ENCODE measurements at places on chromosomes 11 and 22.
A peak's percentile ranks its signal among the peaks of the same experiment; 100 is the strongest.

DNA sequence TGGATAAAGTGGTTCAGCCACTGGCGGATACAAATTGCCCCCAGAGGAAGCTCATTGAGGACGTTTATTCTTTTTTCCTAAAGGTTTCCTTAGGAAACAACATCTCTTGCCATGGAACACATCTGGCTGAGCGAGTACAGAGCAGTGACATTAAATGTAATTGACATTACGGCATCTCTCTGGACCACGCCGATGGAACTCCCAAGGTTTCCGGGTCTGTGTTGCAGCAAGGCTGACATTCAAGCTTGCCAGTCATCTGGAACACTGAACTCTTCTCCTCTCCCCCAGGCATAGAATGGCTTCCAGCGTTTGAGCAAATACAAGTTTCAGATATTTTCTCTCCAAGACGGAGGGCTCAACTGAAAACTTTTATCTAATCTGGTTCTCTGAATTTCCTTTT, 42.1 kb downstream of the CLMP start:
- DNase-seq, result no peak

- no peak for DNase-seq
Measured at GRCh38 chr11:64099436-64099835, 63.7 kb downstream of the FLRT1 start.

- DNase-seq, result no peak
Measured at GRCh38 chr11:75154646-75155569, 4.0 kb downstream of the SLCO2B1 start.

GRCh38 chr11:16160146-16160545, 196.2 kb downstream of the SOX6 start:
- no peak for DNase-seq

GRCh38 chr11:105937738-105938137, 84.3 kb downstream of the MSANTD4 start:
- DNase-seq, result no peak

GRCh38 chr11:121586750-121587149, 134.0 kb upstream of the SORL1-AS1 start:
- no peak for DNase-seq

DNA sequence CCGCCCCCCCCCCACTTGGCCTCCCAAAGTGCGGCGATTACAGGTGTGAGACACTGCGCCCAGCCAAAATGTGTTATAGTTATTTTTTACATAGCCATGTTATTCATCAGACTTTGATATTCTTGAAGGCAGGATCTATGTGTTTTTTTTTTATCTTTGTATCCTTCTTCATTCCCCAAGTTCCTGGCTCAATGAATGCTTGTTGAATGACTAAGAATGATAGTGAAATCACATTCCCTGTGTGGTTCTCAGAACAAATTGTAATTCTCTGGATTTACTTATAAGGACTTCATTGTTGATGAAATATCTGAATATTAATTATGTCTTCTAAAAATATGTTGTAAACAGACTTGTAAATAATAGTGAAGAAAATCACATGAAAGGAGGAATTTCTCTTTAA, 33.5 kb downstream of the MMP7 start:
- no peak for DNase-seq

DNA sequence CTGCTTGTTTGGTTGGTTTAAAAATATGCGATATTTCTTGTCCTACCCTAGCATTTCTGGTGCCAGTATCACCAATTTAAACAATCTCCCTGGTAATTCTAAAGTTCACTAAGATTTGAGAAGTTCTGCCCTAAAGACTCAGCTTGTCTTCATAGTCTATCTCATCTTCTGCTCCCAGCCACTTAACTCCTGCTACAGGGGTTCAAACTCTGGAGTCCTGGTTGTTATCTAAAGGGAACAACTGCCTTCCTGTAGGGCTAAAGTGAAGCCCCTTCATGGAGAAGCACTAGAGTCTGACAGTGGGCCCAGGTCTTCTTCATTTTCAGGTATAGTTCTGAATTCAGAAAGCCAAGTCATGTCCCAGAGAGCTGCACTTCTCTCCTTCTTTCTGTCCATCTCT, 73.2 kb downstream of the CTNND1 start:
- no peak for DNase-seq

- DNase-seq, result no peak
Measured at GRCh38 chr11:120675171-120675570, 163.6 kb downstream of the GRIK4 start.

DNA sequence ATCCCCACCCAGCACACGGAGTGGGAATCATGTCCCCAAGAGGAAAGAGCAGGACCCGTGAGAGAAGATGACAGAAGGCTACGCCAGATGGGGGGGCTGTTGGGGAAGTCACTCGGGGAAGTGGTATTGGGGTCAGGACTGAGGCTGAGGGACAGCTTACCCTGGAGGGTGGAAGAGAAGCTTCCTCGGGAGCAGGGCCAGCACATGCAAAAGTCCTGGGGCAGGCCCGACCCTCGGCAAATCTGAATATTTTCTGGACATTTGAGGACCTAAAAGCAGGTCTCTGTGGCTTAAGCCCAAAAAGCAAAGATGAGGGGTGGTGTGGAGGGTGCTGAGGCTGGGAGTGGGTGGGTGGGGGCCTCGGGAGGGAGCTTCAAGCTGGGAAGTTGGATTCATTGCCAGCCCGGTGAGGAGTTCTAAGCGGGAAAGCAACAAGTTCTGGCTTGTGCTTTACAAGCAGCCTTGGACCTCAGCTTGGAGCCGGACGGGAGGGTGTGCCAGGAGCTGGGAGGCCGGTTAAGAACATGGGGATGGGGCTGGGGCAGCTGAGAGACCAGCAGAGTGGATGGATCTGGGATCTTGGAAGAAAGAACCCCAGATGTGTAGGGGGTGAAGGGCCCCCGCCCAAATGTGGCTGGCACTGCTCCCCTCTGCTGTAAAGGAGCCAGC, 34.9 kb downstream of the GRAMD4 start:
- no peak for DNase-seq

GRCh38 chr11:114416441-114416961, 16.0 kb downstream of the RBM7 start:
- DNase-seq, result no peak

- DNase-seq, result no peak
Measured at GRCh38 chr11:10568486-10568941, at the start of gene LYVE1. Gene LYVE1, minus strand, starts transcription at chr11:10568665. Its CDS starts 133 bp downstream, at chr11:10568532.

- no peak for DNase-seq
Measured at GRCh38 chr11:122159173-122159721, 43.2 kb upstream of the BLID start.

- no peak for DNase-seq
Measured at GRCh38 chr11:6568191-6568918, 35.1 kb downstream of the RRP8 start.

DNA sequence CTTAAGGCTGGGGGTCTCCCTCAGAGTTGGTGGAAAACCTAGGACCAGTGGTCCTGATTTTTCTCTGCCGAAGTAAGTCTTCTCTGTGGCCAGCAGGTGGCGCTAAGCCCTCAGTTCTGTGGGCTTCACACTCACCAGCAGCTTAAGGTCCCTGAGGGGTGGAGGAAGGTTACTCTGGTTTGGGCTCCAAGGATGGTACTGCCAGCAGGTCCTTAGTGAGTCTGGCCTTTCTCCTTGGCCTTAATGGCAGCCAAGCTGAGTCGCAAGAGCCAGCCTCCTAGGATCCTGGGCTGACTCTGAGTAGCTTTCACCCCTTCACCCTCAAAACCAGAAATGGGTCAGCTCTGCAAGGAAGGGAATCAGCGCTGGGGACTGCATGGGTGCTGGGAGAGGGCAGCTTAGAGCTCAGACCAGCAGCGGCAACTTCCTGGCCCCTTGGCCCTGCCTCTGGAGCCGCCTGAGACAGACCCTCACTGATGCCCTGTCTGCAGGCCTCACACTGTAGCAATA, 4.4 kb downstream of the KCNJ11 start:
- peak; percentile 52 for DNase-seq

DNA sequence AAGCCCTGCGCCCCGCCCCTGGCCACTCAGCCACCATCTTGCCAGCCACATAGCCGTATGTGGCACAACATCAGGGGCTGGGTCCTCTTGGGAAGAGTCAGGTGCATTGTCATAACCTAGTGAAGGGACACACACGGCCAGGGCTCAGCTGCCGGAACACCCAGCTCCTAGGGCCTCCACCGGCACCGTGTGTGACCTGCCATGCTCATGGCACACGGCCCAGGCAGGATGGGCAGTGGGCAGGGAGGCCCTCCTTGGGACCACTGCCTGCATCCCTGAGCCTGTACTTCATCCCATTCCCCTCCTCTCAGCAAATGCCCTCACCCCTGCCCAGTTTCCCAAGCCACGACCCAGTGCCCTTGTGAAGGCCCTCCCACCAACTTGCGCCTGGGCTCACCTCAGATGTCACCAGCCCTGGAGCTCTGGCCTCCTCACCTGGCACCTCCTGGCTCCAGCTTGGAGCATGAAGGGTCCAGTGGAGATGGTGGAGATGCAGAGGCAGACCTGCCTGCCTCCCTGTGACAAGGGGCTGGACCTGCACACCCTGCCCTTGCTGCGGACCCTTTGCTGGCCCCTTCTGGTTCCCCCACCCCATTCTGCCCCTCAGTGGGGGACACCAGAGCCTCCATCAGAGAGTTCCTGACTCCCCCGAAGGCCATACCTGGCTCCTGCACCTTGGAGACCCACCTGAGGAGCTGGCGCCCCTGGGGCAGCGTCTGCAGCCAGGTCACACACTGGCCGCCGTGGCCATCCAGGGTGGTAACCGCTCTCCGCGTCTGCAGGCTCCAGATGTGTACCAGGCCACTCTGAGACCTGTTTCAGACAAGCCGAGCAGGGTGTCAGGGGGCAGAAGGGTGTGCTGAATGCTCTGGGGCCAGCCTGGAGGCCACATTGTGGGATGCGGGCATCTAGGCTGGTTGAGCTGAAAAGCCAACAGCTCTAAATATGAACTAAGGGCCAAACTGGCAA, 34.5 kb downstream of the GNB1L start:
- no peak for DNase-seq

DNA sequence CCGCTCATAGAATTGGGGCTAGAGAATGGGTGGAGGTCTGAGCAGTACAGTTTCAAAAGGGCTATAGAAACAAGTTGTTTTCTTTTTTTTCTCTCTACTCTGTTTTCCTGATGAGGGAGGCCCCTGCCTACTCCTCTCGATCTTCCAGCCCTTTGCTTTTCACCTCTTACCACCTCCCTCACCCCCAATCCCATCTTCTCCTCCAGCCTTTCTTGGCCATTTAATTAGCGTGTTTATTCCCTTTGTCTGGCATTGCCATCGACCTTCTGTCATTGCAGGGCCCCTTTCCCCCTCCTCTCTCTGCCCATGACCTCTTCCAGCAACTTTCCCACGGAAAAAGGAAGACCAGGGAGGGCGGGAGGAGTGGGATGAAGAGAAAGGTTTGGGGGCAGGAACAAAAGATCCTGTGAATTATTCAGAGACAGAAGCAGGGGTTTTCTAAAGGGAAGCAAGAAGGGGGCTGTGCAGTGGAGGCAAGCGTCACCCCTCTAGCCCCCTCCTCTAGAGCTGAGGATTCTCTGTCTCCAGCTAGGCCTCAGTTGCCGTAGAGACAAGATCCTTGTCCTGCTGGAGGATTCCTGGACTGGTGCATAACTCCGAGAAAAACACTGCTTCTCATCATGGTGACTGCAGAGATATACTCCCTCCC, 12.9 kb downstream of the DTX4 start:
- DNase-seq, result no peak

- no peak for DNase-seq
Measured at GRCh38 chr11:78572394-78572793, 2.3 kb downstream of the NARS2 start.

DNA sequence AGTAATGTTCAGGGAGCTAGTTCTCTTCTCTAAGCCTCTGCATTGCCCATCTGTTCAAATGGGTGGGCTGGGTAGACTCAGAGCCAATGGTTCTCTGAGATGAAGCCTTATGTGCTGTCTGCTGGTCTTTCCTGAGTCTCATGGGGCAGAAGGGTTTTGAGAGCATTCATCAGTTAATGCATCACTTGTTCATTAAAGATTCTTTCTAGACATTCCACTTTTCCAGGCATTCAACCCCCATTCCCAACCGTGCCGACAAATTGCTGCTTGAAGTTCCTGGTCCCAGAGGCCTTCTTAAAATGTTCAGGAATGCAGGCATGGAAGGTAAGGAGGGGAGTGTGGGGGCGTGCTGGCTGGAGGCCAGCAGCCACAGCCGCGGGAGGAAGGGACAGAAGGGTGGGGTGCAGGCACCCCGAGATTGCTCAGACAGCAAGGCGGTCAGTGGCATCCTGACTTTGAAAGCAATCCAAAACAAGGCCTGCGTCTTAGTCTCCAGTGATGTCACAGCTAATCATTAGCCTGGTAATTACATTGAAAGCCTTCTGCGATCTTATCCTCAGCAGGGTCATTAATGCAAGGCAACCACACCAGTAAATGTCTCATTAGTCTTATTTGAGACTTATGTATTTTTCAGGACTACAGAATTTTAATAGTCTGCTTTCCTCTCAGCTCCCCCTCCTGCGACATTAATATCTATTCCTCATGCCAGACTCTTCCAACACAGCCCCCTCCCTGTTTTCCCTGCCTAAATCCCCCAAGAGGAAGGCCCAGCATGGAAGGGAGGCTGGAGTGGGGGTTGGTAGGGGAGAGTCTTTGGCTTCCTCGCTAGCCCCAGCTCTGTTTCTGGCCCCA, 328.8 kb downstream of the MIAT start:
- DNase-seq, result no peak

GRCh38 chr11:85866137-85866827, 11.1 kb downstream of the CCDC83 start:
- DNase-seq, result no peak

DNA sequence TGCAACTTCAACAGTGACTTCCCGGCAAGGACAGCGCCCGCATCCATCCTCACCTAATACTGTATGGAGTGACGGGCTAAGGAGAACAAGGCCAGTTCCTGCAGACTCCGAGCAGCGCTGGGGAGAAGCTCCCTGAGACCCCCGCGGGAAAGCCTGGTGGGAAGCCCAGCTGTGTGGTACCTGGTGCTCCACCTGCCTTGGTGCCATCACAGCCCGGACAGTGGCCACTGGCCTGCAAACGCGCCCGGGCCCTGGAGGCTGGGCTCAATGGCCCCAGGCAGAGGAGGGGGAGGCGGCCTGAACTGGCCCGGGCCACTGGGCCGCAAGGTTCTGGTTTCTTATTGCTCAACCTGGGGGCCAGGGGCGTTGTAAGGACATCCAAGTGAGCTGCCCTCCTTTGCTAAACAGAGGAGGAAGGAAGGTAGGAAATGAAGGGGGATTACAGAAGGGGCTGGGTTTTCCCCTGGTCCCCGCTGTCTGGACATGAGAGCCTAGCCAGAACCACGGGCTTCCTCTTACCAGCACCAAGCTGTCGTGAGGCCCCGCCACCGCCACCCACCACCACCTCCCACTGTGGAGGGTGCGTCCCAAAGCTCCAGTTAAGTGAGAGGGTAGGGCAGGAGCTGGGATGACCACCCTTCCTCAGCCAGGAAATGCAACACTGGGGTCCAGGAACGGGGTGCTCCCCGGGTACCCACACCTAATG, 8.5 kb upstream of the CDC42BPG start:
- DNase-seq, result no peak
